ENCODE measurements at places on chromosomes 13 and 19.

DNA sequence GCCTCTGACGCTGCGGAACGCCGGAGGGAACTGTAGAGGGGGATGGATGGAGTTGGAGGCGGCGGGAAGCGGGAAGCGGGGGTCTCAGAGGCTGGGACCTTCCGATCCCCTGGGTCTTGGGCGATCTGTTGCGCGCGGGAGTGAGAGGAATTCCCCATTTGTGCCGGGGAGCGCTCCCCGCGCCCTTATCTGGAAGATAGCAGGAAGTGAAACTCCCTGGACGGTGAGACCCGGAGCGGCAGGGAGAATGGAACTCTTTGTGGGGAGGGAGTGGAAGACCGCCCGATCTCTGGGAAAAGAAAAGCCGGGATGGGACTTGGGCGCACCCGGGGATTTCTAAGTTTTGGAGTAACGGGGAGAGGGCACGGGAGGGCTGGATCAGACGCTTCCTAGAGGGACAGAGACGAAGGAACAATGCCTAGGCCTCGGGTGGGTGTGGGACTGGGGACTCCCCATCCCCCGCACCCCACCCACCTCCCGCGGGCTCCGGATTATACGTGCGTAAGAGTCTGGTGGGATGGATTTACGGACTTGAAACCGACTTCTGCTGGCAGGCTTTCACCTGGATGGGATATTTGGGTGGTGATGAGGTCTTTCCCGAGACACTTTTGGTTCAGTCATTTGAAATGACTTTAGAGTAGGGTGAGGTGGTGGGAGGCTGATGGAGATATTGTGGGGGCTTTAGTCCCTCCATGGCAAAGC, 495 bp downstream of the LSR start:
- no peak for DNase-seq

- no peak for DNase-seq
These were observed 73.5 kb downstream of the PEPD start for GRCh38 chr19:33448159-33448516.

DNA sequence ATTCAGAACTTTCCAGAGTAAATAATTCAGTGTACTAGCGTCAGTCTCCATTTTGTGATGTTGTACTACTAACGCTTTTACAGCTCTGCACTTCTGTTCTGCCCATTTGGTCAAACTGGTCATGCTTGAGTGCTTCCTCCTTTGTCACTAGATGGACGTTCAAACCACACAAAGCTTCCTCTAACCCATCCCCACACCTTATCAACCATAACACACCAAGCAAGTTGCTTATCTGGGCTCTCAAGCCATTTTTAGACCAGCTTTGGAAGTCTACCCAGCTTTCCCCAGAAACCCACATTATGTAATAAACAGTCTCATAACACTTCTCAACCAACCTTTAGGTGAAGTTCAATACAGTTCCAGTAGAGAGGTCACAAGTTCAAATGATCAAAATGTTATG, 2.3 kb upstream of the ZNF347 start:
- DNase-seq: no peak

DNA sequence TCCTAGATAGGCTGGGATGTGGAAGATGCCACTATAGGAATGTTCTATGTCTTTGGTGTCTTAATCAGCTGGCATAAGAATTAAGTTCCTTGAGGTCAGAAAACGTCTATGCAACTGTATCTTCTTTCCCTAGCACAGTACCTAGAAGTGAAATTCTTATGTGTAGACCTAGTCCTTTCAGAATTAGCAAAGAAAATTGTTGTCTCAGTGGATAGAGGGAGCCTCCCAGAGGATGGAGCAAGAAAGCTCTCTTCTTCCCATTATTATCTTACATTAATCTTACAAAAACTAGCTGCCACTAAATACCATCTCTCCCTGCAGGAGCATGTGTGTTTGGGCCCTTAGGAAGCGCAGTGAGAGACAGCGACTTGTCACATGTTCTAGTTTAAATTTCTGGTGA, 11.6 kb downstream of the CLDN10 start:
- DNase-seq: no peak

- no peak for DNase-seq
These were observed 165.9 kb upstream of the RNF113B start for GRCh38 chr13:98342953-98343352.

DNA sequence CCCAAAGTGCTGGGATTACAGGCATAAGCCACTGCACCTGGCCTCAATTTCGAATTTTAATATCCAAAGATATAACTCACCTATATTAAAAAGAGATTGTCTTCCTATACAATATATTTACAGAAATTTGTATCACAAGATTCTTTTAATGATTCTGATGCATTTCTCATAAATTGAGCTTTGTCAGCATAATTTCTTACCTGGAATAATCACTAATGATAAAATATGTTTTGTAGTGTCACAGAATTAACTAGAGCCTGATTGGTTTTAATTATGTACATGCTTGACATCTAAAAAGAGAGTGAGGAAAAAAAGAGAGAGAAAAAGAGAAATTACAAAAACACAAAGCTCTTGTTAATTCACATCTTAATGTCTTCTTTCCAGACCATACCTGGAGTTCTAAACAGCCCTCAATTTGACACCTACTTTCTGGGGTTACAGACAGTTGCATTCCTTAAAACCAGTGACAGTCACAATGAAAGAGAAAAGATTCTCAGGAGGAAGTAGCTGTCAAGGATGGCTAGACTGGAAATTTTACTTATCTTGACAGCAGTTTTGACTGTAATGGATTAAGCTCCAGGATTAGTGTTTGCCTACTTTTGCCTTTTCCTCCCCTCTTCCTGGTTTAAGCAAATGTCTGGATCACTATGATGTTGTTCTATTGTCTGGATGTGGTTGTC, 214.4 kb downstream of the SPRY2 start:
- no peak for DNase-seq

DNA sequence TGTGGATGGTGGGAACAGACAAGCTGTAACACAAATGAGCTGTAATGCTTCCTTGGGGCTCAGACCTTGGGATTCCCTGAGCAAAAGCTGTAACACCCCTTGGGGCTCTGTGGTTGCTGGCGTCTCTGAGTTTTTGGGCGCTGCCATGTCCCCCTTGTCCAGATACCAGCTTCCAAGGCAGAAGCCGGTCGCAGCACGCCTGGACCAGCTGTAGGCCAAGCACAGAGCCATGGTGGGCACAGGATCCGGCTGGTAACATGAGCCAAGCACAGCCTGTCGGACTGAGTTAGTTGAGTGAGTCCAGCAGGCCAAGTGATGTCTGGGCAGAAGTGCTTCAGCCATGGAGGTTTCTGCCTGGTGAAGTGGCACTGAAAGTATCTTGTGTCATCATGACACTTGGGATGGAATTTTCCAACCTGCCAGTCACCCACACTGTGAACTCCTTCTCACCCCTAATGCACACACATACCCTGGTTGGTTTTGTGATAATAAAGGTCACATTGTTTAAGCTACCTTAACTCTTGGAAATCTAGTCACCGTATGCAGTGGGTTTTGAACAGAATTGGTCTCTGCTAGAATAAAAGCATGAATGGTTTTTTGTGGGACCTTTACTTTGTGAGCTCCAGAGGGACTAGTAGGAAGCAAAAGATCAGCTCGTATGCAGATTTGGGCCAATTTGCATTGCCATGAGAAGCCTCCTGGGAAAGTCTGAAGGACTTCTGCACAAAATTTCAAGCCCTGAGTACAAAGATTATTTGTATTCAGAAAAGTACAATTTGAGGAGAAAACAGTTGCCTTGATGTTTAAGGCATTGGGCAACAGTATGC, 7.0 kb upstream of the ZNF17 start:
- no peak for DNase-seq

DNA sequence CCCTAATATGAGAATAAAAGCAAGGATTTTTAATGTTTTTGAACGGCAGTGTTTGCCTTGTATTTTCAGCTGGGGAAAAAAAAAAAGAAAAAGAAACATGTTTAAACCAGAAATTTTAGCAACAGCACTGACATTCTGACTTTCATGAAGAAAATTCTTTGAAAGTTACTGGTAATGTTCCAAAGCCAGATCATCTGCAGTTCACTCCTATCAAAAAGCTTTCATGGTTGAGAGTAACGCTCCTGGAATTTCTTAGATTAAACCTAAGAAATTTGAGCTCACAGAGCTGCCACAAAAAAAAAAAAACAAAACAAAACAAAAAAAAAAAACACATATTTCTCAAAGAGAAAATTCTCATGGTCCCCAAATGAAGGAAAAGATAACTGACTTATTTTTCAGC, 1106.7 kb downstream of the EFNB2 start:
- no peak for DNase-seq

DNA sequence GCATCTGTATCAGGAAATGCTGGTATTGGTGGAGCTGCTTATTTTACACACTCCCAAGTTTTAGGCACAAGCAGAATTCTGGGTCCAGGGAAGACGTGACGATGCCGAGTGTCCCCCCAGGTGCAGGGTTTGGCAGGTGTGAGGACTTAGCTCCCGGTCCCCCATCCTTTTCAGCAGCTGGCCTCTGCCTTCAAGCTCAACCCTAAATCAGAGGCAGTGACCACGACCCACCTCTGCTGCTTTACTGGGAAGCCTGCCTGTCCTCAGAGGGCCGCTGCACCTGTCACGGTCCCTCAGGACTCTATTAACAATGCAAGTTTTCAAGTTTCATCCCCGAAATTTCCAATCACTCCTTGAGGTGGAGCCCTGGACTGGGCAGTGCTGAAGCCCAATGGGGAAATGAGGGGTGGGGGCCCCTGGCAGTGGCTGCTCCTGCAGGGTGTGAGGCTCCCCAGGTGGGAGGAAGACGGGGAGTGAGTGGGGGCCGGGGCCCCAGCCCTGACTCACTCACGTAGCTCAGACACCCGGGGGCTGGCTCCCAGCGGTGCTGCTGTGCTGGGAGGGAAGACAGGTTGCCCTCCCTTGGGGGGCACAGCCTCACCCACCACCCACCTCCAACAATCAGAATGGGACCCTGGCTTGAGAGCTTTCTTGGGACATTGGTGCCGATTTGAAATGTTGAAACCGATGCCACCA, 92.6 kb upstream of the MCF2L start:
- DNase-seq: no peak

DNA sequence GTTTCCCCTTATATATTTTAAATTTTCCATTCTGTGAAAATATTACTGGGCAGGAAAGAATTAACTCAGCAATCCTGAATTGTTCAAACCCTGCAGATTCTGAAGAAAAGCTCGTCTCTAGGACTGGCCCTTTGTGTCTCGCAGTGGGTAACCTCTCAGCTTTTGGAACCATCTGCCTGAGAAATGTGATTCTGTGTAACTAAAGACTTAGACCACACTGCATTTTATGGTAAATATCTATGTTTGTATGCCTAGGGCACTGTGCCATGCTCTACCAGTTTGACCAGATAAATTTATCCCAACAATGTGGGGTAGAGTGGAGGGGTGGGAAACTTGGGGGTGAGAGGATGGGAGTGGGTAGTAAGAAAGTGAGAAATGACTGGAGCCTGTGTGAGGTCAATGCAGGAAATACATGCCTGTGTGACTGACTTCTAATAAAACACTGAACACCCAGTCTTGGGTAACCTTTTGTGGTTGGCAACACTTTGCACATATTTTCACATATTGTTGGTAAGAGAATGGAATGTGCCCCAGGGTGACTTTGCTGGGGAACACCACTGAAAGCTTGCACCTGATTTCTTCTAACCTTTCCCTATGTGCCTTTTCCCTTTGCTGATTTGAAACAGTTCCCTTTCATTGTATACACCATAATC, 1181.9 kb downstream of the OLFM4 start:
- no peak for DNase-seq

DNA sequence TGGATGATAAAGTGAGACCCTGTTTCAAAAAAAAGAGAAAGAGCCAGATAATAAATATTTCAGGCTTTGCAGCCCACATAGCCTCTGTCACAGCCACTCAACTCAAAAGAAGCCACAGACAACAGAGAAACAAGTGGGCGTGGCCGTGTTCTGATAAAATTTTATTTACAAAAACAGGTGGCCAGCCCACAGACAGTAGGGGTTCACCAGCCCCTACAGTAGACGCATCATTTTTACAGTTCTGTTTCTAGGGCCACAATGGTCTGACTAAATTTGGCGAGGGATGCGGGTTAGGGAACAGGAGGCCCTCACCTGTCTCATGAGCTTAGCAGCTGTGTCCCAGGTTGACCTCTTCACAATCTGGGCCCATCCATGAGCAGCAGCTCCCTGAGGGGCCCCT, 59.5 kb downstream of the ARHGEF18 start:
- DNase-seq: no peak

- DNase-seq: no peak
These were observed 1819.5 kb downstream of the SLITRK5 start for GRCh38 chr13:89490661-89491060.

- no peak for DNase-seq
These were observed 442 bp downstream of the REXO1 start for GRCh38 chr19:1847684-1848398.

DNA sequence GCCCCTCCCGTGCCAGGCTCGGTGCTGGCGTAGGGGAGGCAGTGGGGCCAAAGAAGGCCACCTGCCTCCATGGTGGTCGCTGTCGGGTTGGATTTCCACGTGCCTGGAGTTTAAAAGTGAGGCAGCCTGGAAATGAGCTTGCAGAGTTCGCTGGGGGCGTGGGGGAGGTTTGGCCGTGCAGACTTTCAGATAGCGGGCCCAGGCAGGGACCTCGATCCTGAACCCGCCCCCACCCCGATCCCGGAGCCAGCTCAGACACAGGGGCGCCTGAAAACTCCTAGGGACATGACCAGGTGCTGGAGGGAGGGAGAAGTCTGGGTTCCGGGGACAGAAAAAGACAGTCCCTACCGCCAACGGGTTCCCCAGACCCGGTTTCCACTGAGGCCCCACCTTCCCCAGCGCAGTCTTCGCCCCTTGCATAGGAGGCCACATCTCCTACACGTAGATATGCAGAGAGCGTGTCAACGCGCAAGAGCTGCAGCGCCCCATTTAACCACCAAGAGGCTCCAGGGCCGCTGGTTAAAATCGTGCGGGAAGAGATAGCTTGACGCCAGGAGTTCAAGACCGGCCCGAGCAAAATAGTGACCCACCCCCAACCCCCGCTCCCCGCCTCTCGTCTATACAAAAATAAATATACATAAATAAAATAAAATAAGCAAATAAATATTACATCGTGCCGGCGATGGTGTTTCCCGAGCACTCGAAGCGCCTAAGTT, 8.5 kb downstream of the CCDC8 start:
- DNase-seq: no peak

DNA sequence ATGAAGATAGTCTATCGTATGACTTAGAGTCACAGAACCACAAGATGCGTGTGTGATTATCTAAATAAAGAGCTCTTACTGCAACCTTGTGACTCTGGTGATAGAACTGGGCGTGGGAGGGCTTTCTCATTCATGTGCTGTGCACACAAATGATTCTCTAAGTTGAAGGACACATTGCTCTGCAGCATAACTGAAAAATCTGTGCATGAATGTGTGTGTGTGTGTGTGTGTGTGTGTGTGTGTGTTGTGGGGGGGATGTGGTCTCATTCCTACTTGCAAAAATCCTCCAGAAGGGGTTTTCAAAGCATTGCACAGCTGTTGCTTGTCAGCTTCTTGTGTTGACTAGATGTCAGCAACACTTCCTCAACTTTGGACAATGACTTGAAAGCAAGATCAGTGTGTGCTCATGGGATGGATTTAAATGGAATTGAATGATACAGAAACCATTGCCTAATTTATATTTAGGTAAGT, 22.4 kb downstream of the LRCH1 start:
- DNase-seq: no peak

DNA sequence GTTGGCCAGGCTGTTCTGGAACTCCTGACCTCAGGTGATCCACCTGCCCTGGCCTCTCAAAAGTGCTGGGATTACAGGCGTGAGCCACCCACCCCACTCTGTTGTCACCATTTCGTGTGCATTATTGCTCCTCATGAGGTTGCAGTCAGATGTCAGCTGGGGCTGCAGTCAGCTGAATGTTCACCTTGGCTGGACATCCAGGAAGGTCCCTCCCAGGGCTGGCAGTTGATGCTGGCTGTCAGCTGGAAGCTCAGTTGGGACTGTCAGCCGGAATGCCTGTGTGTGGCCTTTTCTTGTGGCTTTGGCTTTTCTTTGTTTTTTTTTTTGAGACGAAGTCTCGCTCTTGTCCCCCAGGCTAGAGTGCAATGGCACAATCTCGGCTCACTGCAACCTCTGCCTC, 6.6 kb downstream of the MEGF8 start:
- DNase-seq: no peak
